ENCODE measurements at places on chromosomes 6 and 20. TPM values are rescaled to one million over a fixed set of nuclear protein-coding genes. Genes with fewer than 3 reads are reported as not detected.
A peak's percentile ranks its signal among the peaks of the same experiment; 100 is the strongest.

DNA sequence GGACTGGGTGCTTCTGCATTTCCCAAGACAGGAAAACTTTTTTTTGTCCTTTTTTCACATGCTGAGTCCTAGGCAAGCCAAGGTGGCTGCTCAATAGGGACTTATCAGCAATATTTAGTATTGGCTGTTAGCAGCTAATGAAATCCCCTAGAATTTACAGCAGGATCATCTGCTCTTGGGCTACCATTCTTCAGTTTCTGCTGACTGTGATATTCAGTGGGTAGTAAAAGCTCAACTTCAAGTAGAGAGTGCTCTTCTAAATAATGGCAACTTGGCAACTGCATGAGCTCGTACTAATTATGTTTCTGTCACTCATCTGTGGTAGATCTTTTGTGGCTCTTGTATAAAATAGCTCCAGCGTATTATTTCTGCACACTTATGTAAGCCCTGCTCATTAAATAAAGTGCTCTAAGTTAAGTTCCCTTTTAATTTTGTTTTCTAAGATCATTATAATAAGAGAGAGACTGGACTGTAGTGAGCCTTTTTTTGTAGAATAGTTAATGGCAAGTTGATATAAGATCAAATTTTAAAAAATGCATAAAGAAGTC lies 110.3 kb downstream of the SLC35F1 start:
- DNase-seq: no peak

DNA sequence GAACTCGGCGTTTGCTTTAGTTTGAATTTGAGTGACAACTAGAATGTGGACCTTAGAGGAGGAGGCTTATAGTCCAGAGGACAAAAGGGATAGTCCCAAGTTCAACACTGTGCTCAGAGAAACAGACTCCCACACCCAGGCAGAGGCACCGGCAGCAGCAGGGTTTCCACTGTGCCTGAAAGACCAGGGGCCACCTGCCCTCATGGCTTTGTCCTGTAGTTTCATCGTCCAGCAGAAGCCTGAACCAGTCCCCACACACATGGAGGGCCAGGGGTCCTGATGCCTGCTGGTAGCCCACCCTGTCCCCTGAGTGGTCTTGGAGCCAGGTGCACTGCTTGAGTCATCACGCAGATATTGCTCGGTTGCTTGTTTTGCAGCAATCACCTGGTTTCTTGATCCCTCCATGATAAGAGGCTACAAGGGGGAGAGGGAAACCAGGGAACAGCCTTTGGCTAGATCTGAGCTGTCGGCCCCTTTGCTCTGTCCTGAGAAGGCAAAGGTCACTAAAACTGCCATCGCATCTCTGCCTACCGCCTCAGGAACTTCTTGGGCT lies 7.2 kb upstream of the ACSS1 start:
- DNase-seq: no peak

DNA sequence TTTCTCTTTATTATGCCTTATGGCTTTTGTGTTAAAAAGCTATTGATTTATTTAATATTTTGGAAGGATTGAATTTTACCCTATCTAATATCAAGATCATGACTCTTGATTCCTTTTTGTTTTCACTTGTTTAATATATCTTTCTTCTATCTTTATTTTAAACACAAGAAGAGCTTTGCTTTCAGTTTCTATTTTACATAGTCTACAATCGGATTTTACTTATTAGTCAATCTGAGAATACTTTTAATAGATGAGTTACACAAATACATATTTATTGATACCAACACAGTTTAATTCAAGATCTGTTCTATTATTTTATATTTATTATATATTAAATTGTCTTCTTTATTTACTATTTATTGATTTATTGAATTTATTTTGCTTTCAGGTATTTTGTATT lies 218.8 kb downstream of the ESR1 start:
- no peak for DNase-seq

DNA sequence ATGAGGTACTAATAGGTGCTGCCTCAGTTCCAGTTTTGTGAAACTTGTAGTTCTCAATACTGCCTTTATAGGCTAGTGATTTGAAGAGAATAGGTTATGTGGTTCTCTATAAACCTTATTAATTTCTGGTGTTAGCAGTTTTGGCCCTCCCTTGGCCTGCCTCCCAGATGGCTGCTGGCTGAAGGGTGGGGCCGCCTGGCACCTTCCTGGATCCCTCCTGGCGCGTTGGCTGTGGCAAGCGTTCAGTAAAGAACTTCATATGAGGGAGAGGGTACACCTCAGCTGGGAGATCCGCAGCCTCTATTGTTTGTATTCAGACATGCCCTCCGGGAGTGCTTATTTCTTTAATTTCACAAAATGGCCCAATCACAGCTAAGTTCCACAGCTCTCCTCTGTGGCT lies 51.9 kb downstream of the FAM120B start:
- no peak for DNase-seq

DNA sequence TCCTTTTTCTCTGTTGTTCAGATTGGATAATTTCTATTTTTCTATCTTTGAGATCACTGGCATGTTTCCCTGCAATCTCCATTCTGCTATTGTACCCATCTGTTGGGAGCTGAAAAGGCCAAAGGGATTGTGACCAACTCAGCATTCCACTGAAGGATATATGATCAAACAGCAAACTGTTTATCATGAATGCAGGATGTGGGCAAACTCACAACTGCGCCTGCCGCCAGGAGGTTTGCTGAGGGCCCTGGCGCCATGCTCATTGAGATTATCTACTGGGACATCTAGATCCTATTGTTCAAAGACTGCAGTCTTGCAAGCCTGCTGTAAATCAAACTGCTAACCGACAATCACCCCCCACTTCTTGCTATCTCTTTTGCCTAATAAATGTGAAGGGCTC lies 3.8 kb upstream of the FKBP1A start:
- DNase-seq: no peak

DNA sequence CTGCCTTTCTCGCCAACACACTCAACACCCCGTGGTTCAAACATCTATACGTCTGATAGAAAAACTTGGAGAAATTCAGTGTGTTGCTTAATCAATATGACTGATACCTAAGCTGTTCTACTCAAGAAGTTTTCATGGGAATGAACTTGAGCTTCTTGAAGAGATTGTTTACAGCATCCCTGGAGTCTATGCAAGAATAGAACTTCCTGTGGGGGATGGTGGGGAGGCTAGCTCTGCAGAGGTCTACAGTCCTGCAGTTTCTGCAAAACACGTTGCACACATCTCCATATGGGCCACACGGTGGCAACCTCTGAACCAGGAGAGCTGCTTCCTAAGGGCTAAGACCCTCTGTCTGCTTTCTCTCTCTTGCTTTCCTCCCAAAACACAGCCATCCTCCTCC lies 32.7 kb upstream of the FANCE start:
- DNase-seq: no peak

GRCh38 chr20:2118783-2119182 lies 17.2 kb downstream of the STK35 start:
- DNase-seq: no peak

GRCh38 chr6:119355157-119355556 lies 5.6 kb upstream of the MAN1A1 start:
- peak; percentile 45 for DNase-seq

DNA sequence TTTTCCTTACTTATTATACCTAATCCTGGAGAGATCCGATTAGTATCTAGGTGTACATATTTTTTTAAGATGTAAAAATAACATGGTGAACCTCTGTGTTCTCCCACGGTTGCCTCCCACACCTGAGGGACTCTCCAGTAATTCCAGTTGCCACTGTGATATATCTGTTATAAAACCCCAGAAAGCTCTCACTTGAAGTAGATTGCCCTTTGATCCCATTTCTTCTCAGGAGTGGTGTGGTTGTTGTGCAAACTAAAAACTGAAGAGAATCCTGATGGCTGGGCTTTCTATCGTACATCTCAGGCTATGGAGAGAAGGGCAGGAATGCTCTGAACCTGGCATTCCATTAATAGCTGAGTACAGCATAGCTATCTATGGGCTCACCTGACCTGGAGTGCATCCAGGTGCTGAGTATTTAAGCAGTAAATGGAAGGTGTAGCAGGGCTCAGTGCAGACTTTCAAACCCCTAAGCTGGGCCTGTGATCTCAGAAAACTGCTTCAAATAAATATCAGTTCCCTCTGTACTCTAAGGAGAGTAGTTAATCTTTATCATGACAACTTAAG lies 41.0 kb downstream of the VGLL2 start:
- no peak for DNase-seq

- DNase-seq: no peak
Measured at GRCh38 chr6:6697620-6698019, 109.1 kb downstream of the LY86 start.

GRCh38 chr6:108594151-108594550 lies 33.4 kb downstream of the FOXO3 start:
- DNase-seq: no peak

DNA sequence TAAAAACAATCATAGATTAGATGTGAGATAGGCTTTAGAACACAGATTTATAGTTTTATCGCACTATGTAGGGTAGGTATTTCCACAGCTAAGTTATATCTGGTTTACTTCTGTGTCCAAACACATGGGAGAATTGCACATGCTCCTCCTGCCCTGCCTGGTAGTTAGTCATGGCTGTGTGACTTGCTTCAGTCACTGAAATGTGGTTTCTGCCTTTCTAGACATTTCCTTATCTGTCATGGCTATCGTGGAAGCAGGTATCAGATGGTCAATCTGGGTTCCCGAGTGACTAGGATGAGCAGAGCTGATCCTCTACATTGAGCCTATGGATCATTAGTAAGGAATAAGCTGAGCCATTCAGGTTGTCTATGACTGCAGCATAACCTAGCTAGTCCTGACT lies 117.8 kb upstream of the GMDS start:
- no peak for DNase-seq

DNA sequence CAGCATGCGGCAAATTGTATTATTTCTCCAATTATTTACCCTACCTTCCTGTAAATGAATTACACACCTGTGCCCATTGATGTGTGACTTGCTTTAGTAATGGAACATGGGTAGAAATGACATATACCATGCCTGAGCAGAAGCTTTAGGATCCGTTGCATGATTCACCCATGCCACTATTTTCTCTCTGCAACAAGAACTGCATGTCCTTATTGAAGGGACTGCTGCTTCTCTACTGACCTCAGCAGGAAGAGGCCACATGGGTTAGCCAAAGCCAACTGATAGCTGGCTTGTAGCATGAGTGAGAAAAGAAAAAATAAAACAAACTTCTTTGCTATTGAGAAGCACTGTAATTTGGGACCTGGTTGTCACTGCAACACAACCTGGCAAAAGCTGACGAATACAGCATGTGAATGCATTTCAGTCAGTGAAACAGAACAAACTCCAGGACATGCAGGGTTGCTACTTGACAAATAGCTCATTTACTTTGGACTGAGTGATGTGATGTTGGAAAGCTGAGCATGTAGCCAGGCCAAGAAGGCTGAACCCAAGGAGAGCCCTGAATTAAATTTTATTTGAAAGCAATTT lies 99.2 kb downstream of the BCAS1 start:
- no peak for DNase-seq

DNA sequence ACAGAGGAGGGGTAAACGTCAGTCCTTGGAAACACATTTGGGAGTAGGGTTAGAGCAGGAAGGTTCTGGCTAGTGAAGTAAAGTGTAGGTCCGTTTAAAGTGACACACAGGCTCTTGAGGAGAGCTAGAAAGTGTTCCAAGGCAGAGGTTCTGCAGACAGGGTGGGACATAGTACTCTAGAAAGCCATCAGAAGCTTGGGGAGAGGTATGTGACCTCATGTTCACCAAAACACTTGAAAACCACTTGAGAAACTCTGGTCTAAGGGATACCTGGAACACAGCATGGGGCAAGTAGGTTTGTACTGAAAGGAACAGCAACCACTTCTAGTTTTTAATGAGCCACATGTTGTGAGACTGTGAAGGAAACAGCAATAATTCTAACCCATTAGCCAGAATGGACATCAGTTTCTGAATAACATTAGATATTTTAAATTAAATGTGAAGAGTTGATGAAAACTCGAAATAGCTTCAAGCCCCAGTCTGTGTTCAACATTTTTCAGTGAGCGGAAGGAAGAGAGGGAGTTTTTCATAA lies 49.0 kb downstream of the SOBP start:
- DNase-seq: no peak

- no peak for DNase-seq
Measured at GRCh38 chr20:2759143-2759542, 41.3 kb downstream of the CPXM1 start.

GRCh38 chr6:106473812-106474211 lies 113.3 kb downstream of the CRYBG1 start:
- no peak for DNase-seq

GRCh38 chr6:33091957-33092356 lies 16.2 kb downstream of the HLA-DPB1 start:
- peak; percentile 71 for DNase-seq

GRCh38 chr6:150201772-150202329 lies 59.0 kb downstream of the PPP1R14C start:
- DNase-seq: no peak

DNA sequence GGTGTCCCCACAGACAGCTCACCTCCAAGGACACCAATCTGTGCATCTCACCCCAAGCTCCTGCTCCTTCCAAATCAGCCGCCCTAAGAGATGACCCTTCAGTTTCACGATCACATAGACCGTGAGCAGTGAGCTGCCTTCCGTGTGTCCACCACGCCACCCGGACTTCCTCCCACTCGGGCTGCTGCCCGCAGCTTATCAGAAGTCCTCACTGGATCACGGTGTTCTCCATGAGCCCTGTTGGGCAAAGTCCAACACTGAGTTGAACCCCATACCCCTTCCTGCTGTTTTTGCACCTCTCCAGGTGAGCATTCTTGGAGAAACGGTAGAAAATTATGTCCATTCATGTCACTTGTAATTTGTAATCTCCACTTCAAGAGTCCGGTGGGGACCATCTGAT lies 234.4 kb downstream of the SMOC2 start:
- DNase-seq: no peak

- peak; percentile 25 for DNase-seq
Measured at GRCh38 chr20:44888226-44889103, 3.0 kb downstream of the YWHAB start.

SAMD3 gene
- 3.3 TPM for polyA plus RNA-seq

SLC12A5 gene
- polyA plus RNA-seq: not detected

TRIM38 gene
- polyA plus RNA-seq: 33.3 TPM

DBNDD2 gene
- polyA plus RNA-seq: 3.1 TPM

PPIL6 gene
- 0.85 TPM for polyA plus RNA-seq

HS3ST5 gene
- not detected for polyA plus RNA-seq

ADAM33 gene
- not detected for polyA plus RNA-seq

UNC5CL gene
- 4.5 TPM for polyA plus RNA-seq

SYCP2 gene
- polyA plus RNA-seq: 0.79 TPM

ITPA gene
- 65.6 TPM for polyA plus RNA-seq
